ENCODE measurements at places on chromosomes 1 and 21. TPM values are rescaled to one million over a fixed set of nuclear protein-coding genes. Genes with fewer than 3 reads are reported as not detected.

- H3K36me3 ChIP-seq = no peaks in the 10 kb centered on the region
- no peaks in the 10 kb centered on the region for H3K27me3 ChIP-seq
- H3K4me3 ChIP-seq = no peak overlapping the region
- DNase-seq = no peak
- H3K4me1 ChIP-seq = no peaks in the 10 kb centered on the region
- no peak overlapping the region for H3K27ac ChIP-seq
Measured at GRCh38 chr1:92065042-92065441, 10.2 kb downstream of the SETSIP start.

The CR1L gene
- total RNA-seq = 0.78 TPM

DNA sequence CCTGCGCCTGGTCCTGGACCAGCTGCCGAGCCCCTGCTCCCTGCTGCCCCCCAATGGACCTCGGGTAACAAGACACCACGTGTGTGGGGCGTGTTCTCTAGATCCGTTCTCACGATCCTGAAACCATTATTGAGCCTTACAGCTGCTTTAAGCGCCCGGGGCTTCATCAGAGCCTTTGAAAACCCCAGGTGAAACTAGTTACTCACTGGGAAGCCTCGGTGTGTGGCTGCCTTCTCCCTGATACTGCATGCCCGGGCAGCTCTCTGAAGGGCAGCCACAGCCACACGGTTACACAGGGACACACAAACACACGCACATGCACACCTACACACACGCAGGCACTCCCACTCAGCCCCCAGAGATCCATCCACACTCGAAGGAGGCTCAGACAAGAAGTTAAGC is 5.3 kb downstream of the HES2 start:
- H3K4me3 ChIP-seq = no peak overlapping the region
- H3K4me1 ChIP-seq = peaks cover 8% of the 10 kb centered on the region
- H3K27ac ChIP-seq = no peak overlapping the region

The STK40 gene
- total RNA-seq = 23.7 TPM

DNA sequence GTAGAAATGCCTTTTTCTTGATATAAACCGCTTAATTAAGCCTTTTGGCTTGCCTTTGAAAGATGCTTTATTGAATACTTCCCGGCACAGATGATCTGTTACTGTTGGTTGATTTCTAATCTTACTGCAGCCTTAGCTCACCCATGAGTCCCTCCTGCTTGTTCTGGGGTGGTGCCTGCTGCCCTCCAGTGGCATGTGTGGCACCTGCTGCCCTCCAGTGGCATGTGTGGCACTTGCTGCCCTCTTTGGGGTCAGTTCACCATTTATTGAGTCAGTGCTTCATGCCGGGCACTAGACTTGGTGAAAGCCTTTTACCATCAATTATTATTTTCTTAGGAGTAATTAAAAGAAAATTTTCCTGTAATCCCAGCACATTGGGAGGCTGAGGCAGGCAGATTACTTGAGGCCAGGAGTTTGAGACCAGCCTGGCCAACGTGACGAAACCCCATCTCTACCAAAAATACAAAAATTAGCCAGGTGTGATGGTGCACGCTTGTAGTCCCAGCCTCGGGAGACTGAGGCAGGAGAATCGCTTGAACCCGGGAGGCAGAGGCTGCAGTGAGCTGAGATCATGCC is 54.3 kb downstream of the ADARB1 start:
- no peaks in the 10 kb centered on the region for H3K36me3 ChIP-seq
- peaks cover 23% of the 10 kb centered on the region for H3K4me1 ChIP-seq
- no peaks in the 10 kb centered on the region for H3K27me3 ChIP-seq
- DNase-seq = peak; percentile 88

DNA sequence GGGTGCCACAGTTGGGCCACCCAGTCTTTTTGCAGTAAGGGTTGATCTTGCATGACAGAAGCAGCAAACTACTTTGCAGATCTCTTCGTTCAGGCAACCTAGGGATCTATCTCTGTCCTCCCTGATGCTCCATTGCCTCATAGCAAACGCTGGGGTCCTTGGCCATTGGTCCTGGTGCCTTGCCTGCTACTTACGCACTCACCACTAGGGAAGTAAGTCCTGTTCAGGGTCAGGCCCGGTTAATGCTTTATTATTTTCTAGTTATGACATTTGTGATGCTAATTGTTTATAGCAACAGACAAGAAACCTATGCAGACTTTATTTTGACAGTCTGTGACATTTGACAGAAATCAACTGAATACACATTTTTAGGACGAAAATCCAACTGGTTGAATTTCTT is 326.5 kb upstream of the FMN2 start:
- no peak overlapping the region for H3K27ac ChIP-seq
- H3K36me3 ChIP-seq = no peaks in the 10 kb centered on the region
- no peaks in the 10 kb centered on the region for H3K4me1 ChIP-seq
- no peak for DNase-seq
- no peak overlapping the region for H3K4me3 ChIP-seq
- no peaks in the 10 kb centered on the region for H3K27me3 ChIP-seq

- H3K4me1 ChIP-seq = peaks cover 6% of the 10 kb centered on the region
- peak overlapping the region; percentile 21 for H3K4me3 ChIP-seq
- DNase-seq = peak; percentile 81
- no peaks in the 10 kb centered on the region for H3K36me3 ChIP-seq
Measured at GRCh38 chr21:41419921-41420862, 5.8 kb upstream of the MX1 start.

The OR2T27 gene
- not detected for total RNA-seq

DNA sequence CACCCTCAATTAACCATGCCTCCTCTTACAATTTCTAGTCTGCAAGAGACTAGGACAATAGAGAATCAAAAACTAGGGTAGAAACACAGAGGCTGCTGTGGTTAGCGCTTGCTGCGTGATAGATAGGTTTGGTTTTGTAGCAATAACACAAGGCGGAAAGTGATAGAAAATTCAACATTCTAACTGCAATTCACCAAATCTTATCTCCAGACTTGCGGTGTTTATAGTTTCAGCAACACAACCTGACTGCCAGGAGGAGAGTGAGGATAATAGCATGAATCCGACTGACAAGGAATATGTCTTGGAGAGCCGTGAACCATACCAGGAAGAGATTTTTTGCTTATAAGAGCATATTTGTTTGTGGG is 30.7 kb upstream of the IFNAR2 start:
- peaks cover 24% of the 10 kb centered on the region for H3K4me1 ChIP-seq
- no peak overlapping the region for H3K4me3 ChIP-seq
- H3K27ac ChIP-seq = peak overlapping the region; percentile 53
- no peaks in the 10 kb centered on the region for H3K27me3 ChIP-seq

The CYP4B1 gene
- 15.1 TPM for total RNA-seq

The LSM10 gene
- total RNA-seq = 35.7 TPM

- H3K36me3 ChIP-seq = no peaks in the 10 kb centered on the region
- H3K27ac ChIP-seq = no peak overlapping the region
- no peaks in the 10 kb centered on the region for H3K27me3 ChIP-seq
- DNase-seq = no peak
Measured at GRCh38 chr1:9302745-9303524, 10.2 kb downstream of the SPSB1 start.

GRCh38 chr1:236702791-236703394 is 16.6 kb downstream of the ACTN2 start:
- no peaks in the 10 kb centered on the region for H3K36me3 ChIP-seq
- DNase-seq = no peak
- H3K27me3 ChIP-seq = peaks cover 10% of the 10 kb centered on the region
- H3K4me1 ChIP-seq = no peaks in the 10 kb centered on the region
- no peak overlapping the region for H3K4me3 ChIP-seq

The KRTAP12-3 gene
- not detected for total RNA-seq

DNA sequence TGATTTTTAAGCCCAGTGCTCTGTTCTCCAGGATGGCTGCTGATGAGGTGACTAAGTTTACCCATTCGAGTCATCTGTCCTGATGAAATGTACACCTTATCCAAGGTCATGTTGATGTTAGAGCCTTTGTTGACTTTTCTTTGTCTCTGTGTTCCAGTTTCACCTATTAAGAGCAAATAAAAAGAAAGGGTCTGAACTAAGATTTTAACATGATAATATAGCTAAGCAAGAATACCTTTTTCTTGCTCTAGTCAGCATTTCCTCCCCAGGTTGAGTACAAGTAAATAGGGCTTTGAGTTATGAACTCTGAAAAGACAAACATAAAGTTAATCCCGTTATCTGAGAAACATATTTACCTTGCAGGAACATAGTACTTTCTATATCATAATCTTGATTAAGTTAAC is 52.1 kb upstream of the GPR88 start:
- H3K36me3 ChIP-seq = no peaks in the 10 kb centered on the region
- H3K27ac ChIP-seq = no peak overlapping the region
- no peak overlapping the region for H3K4me3 ChIP-seq
- no peaks in the 10 kb centered on the region for H3K27me3 ChIP-seq

DNA sequence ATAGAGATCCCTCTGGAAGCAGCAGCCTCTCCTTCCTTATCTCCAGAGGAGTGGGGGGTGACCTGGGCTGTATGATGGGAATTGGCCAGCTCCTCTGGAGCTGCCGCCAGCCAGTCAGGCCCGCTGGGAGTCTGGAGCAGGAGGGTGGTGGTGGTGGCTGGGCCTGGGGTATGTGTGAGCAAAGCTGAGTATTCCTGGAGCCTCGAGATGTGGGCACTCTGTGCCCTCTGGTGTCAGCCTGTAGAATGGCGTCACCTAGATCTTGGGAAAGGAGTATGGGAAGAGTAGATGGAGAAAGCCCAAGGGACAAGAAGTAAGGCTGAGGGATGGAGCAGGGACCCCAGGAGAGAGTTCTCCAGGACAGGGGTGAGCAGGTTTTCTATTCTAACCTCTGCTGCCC is 16.0 kb downstream of the VANGL2 start:
- H3K4me1 ChIP-seq = no peaks in the 10 kb centered on the region
- no peaks in the 10 kb centered on the region for H3K27me3 ChIP-seq
- no peak overlapping the region for H3K27ac ChIP-seq
- DNase-seq = no peak

The DMBX1 gene
- 0.14 TPM for total RNA-seq

The FCER1A gene
- 0.46 TPM for total RNA-seq

GRCh38 chr1:206578068-206578977 is 33.9 kb downstream of the EIF2D start:
- no peak overlapping the region for H3K4me3 ChIP-seq
- H3K4me1 ChIP-seq = peaks cover 17% of the 10 kb centered on the region
- peaks cover 1% of the 10 kb centered on the region for H3K36me3 ChIP-seq
- no peaks in the 10 kb centered on the region for H3K27me3 ChIP-seq

DNA sequence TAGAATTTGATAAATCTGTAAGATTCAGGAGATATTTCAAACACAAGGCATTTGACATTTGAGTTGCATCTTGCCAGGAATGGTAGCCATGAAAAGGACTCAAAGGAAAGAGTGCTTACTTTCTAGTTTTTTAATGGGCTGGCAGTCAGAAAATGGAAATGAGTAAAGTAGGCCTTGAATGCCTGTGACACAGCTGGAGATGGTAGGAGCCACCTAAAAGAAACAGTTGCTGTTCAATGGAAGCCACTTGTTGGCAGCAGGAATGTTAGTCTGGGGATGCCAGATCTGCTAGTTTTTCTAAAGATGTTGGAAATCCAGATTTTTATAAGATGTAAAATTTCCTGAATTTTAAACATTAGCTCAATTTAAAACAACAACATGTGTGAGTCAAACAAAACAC is 43.6 kb downstream of the CACHD1 start:
- H3K4me3 ChIP-seq = no peak overlapping the region
- H3K36me3 ChIP-seq = no peaks in the 10 kb centered on the region
- H3K27me3 ChIP-seq = no peaks in the 10 kb centered on the region

DNA sequence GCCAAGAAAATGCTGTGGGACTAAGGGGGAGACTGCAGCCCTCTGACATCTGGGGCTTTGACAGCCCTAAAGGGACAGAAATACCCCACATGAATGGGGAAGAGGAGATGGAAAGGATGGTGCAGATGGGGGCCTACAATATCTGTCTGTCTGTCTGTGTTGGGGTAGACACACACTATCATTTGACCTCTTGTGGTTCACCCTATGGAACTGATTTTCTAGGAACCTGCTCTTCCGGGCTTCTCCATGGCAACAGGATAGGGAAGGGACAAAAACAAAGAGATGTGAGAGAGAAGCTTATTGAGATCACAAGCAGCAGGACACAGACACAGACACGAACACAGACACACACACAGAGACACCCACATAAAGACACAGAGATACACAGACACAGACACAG is 17.1 kb downstream of the KIF21B start:
- H3K4me3 ChIP-seq = no peak overlapping the region
- H3K4me1 ChIP-seq = no peaks in the 10 kb centered on the region
- no peaks in the 10 kb centered on the region for H3K36me3 ChIP-seq
- DNase-seq = no peak

DNA sequence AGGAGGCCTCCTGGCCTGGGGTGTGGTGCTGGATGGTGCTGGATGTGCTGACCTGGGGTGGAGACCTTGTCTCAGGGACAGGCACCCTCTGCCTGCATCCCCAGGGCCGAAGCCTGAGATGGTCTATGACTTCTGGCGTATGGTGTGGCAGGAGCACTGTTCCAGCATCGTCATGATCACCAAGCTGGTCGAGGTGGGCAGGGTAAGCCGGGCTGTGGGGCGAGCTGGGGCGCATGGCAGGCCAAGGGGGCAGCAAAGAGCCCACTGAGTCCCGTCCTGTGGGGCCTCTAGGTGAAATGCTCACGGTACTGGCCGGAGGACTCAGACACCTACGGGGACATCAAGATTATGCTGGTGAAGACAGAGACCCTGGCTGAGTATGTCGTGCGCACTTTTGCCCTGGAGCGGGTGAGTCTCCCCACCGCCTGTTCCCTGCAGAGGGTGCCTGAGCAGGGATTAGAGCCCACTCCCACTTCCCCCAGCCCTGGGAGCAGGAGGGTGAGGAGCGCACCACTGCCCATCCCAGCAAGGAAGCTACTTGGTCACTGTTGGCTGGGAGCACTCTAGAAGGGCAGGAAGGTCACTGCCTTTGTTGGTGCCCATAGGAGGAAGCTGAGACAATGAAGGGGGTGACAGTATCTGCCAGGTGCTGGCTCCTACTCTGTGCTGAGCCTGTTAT is 75.2 kb downstream of the PTPRU start:
- H3K27me3 ChIP-seq = no peaks in the 10 kb centered on the region
- no peak overlapping the region for H3K4me3 ChIP-seq
- no peaks in the 10 kb centered on the region for H3K4me1 ChIP-seq
- DNase-seq = no peak
- no peaks in the 10 kb centered on the region for H3K36me3 ChIP-seq

- peaks cover 4% of the 10 kb centered on the region for H3K4me1 ChIP-seq
- no peak overlapping the region for H3K4me3 ChIP-seq
- no peaks in the 10 kb centered on the region for H3K36me3 ChIP-seq
- H3K27me3 ChIP-seq = no peaks in the 10 kb centered on the region
- DNase-seq = no peak
Measured at GRCh38 chr1:178606839-178607238, 93.9 kb downstream of the TEX35 start.

DNA sequence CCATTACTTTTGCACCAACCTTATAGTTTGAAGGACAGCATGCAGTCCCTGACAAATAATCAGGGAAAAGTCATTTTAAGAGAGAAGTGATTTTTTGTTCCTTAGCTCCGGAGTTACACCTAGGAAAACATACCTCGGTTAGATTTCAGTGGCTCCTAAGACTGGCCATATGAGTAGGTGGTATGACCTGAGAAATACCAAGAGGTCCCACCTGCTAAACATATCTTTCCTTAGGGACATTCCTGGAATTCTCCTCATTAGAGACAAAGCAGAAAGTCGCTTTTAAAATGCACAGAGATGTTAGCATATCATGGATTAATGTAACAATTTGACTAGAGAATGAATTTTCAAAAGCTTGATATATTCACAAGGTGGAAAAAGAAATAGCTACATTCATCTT is 84.2 kb upstream of the RNPC3 start:
- H3K27me3 ChIP-seq = no peaks in the 10 kb centered on the region
- H3K27ac ChIP-seq = no peak overlapping the region
- H3K4me1 ChIP-seq = no peaks in the 10 kb centered on the region
- no peak for DNase-seq
- no peaks in the 10 kb centered on the region for H3K36me3 ChIP-seq
